Cortex of kidney (tissue), 1 donor: ENCODE measurements at places on chromosomes 6 and 20.

DNA sequence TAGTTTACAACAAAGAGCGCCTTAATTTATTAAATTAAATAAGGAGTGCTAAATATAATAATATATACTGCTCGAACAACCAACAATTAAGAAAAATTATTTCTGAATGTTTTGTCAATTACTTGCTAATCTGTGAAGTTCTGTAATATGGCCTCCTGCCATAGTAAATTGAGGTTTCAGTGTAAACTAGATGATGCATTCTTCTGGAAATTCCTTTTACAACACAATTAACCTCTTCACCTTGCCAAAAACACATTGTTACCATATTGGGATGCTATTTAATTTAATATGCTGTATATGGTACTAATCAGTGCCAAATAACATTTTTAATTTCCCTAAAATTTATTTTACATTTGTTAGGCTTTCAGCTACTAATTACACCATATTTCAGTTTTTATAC is 808.4 kb upstream of the CITED2 start:
- DNase-seq, result no peak

GRCh38 chr20:64142590-64142989 is 21.7 kb upstream of the MYT1 start:
- DNase-seq, result no peak

GRCh38 chr6:25617997-25618396 is 34.0 kb upstream of the SCGN start:
- DNase-seq, result no peak

DNA sequence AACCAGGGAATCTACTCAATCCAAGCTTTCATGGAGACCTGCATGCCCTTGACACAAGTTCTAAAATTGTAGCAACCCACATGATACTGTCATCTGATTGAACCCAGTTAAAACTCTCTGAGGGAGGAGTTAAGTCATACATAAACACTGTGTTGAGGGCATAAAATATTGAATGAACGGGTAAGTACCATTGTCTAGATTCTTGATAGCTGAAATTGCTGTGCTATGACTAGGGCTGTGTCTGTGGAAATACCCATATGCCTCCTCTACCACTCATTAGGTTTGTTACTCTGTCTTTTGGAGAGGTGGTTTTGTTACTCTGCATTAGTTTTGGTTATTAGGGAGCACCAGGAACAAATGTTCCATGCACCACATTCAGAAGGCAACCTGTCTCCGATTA is 7.6 kb downstream of the ENPP4 start:
- DNase-seq, result no peak

DNA sequence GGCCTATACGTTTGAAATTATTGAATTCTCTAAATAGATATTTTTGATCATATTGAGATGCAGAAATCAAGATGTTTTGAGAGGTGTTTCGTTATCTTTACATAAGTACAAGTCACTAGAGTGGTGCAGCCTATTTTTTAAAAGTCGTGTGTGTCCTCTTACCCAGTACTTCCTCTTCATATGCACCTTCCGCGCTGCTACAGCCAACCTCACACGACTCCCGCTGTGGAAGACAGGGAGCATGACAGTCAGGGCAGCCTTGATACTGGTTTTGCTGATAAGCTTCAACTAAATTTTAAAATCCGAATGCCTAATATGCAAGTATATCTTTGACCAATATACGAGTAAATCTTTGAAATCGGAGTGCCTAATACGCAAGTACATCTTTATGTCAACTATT is 16.3 kb downstream of the ROS1 start:
- DNase-seq, result no peak

GRCh38 chr6:14458669-14459266 is 341.2 kb downstream of the CD83 start:
- no peak for DNase-seq

GRCh38 chr6:46136831-46137230 is 7.0 kb downstream of the ENPP4 start:
- DNase-seq, result no peak

- no peak for DNase-seq
Measured at GRCh38 chr6:124371974-124372475, 568.4 kb downstream of the NKAIN2 start.

DNA sequence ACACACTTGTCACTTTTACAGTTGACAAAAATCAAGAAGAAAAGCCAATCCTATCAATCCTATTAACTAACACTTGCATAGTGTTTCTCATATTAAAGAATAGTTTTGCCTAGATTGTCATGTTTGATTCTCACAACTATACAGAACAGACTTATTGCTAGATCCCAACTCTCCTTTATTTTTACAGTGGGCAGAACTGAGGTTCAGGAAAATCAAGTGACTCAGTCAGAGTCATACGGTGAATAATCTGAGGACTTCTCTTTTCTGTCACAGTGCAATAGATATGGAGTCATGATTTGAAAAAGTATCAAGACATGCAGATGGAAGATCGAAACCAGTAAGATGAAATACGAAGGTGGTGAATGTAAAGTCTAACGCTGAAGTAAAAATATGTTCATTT is 195.1 kb upstream of the CITED2 start:
- DNase-seq, result no peak
